ENCODE measurements at places on chromosomes 2 and 18.

GRCh38 chr2:117770730-117771129 lies 43.8 kb upstream of the DDX18 start:
- no peak for DNase-seq

- no peak for DNase-seq
Observed at GRCh38 chr18:4319738-4320677, 135.1 kb downstream of the DLGAP1 start.

DNA sequence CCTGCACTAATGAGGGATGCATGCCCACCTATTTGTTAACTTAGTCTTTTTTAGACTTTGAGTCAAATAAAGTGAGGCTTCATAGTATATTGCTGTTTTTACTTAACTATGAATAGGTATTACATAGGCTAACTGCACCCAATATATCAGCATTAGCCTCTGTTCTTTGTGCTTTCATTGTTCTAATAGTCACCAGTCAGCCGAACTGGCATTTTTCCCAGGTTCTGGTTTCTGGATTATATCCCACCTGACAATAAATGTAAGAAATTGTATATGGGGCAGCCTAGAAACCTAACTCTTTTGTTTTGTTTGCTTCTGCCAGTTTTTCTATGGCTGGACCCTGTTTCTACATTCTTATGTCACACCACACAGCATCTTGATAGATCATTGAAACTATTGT lies 1672.4 kb upstream of the LRRTM1 start:
- no peak for DNase-seq

GRCh38 chr2:169468841-169469240 lies 10.5 kb upstream of the BBS5 start:
- DNase-seq = no peak

GRCh38 chr2:140600116-140600515 lies 1530.7 kb downstream of the LRP1B start:
- DNase-seq = no peak

- no peak for DNase-seq
Observed at GRCh38 chr2:17313261-17313660, 205.0 kb downstream of the RAD51AP2 start.

DNA sequence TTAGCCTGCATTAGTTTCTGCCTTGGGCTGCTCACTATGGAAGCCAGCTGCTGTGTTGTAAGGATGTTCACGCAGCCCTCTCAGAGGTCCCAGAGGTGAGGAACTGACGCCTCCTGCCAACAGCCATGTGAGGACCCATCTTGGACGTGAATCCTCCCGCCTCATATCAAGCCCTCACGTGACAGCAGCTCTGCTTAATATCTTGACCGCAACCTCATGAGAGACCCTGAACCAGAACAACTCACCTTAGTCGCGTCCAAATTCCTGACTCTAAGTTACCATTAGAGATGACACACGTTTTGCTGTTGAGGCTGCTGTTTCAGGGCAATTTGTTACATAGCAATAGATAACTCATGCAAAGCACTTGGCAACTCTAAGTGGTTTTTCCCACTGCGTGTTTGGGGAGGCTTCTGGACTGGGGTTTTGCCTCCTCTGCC lies 97.7 kb downstream of the TMEM17 start:
- no peak for DNase-seq

DNA sequence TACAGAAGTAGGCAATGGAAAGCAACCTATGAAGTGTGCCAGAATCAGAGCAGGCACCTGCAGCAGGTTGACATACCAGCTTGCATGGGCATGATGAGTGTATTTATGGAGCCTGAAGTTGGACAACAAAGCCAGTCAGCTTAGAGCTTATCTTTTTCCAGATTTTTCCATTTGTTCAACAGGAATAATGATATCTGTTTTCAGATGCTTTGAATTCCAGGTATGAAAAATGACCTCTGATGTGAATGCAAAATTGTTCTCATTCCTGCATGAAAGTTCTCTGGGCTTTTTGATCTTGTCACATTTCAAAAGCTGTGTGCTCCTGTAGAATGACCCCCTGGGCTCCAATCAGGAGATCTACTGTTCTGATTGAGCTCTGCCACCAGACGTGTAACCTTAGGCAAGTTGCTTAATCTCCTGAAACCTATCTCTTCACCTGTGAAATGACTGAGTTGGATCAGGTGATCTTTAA lies 38.2 kb upstream of the VIT start:
- DNase-seq = peak; percentile 17

- no peak for DNase-seq
Observed at GRCh38 chr2:28163028-28163427, 229.6 kb upstream of the FOSL2 start.

- DNase-seq = no peak
Observed at GRCh38 chr18:48619501-48619900, 80.7 kb downstream of the CTIF start.

DNA sequence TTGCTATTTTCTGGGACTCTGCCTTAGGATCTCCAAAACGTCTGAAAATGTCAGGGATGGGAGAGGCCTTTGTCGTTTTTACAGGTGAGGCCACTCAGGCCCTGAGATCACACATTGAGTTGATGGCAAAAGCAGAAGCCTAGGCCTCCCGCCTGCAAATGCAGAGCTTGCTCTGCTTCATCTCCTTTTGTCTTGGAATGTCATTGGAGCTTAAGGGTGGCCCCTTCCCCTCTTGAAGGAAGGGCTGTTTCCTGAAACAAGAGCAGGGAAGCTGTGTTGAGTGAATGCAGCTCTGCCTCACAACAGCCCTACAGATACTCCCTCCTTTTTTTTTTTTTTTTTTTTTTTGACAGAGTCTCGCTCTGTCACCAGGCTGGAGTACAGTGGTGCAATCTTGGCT lies 123.5 kb downstream of the GLI2 start:
- peak; percentile 87 for DNase-seq

DNA sequence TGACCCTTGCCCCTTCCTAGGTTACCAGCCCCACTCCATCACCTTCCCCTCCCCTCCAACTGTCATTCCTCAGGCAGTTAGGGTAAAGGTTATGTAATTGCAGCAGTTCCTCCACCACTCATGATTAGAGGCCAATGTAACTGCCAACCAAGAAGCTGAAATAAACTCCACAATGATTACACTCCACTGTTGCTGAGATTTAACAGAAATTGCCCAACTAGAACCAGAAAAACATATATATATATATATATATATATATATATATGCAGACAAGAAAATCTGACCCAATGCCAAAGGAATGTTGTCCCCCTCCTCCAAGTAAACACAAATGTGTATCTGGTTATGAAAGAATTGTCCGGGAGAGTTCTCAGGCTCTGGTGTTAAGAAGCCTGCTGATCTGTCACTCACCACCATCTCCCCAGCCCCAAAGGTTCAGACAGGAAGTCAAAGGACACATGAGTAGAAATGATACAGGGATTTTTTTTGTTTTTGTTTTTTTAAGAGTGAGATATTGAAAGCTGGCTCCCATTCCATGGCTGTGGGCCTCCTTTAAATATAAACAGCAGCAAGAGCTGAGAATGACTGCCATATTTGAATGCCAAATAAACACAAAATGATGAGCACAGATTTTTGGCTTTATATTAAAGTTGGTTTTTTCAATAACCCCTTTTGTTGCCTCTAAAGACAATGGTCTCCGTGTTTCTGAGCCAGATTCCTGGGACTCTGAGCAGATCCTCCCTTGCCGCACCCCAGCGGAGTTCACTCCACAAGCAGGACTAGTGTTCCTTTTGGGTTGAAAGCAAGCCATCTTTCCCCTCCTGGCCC lies 127.2 kb upstream of the MAPRE2 start:
- peak; percentile 18 for DNase-seq

DNA sequence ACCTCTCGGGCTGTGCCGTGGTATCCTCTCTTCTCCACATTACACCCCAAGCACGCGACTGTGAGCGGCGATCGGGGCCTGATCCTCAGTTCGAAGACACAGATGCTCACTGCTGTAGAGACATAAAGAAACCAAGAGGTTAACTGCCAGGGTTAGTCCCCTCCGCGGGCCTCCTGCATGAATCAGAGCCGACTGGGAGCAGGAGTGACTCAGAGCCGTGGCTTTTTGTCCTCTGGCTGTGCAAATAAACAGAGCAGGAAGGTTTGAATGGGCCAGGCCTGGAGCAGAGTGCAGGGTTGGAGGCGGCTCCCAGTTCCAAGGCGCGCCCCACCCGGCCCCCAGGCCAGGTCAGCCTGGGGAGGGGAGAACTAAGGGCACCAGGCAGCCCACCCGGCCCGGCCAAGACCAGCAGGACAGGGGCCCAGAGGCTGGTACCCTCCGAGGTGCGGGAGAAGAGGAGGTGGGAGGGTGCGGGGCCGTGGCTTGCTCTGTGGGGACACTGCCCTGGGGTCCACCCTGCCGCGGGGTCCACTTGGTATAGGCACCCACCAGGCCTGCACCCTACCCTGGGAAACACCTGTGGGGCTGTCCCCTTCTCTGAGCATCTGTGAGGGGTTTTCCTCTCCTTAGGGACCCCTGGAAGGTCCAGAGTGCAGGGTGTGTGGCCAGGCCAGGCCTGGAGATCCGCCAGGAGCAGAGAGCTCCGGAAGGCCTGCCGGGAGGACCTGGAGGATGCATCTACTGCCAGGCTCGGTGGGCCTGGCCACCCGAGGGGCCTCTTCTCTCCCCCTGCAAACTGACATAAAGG lies 16.5 kb downstream of the TWIST2 start:
- peak; percentile 96 for DNase-seq

- peak; percentile 16 for DNase-seq
Observed at GRCh38 chr18:42274488-42275137, 319.6 kb downstream of the PIK3C3 start.

DNA sequence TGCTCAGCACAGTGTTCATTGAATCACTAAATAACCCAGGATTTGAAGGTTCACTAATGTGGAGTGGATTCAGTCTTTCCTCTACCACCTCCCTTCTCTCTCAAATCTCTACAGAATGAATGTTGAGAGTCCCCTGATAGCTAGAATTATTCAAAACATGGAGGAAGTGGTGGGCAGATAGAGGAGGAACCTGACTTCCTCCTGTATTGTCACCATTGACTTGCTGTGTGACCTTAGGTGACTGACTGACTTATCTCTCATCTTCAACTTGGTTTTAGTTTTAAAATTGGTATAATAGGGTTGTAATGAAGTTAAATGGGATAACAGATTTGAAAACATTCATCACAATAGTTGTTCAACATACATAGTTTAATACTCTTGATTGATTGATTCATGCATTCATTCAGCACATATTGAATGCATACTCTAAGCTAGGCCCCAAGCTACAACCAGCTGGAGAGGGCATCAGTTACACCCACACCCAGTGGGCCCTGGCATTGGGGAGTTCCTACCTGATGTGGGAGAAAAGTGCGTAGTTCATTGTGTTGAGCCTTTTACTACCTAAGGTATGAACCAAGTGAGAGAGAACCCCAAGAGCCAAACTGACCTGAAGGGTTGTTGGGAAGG lies 96.0 kb downstream of the WDR7 start:
- no peak for DNase-seq

- DNase-seq = no peak
Observed at GRCh38 chr18:3930126-3931012, 480.4 kb downstream of the TGIF1 start.

DNA sequence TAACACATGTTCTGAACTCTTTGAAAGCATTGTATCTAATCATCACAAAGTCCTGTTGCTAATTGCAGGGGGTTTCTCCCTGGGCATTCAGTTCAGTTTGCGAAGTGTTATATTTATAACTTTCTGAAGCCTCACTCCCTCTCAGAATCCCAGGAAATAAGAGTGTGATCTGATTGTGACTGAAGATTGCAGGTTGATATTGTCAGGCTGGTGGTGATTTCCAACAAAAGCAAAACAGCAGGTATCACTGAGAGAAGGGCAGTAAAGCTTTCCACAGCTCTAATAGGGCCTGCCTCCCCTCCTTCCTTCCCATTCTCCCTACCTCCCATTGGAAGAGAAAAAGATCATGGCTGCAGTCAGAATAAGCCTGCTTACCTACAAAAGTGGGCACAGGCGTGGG lies 466.7 kb upstream of the FSHR start:
- no peak for DNase-seq

DNA sequence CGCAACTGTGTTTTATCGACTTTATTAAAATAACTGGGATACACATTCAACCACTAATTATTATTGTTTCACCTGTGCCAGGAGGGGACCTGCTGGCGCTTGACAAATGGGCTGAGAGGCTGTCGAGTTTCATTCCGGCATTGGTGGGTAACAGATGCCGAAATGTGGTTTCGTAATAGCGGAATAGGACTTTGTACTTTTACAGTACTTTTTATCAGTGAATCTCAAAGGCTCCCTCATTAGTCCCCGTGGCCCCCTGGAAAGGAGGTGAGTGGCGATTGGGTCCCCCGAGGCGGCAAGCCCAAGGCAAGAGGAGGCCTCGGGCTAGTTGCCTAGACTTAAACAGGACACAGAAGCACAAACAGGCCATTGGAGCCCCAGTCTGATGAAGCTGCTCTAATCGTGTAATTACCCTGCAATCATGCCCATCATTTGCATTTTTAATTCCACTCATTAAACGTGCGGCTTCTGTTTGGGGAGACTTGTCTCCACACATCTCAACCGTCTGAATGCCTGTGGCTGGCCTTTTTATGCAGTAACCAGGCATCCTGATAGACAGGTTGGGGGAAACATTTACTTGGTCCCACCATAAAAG lies 193.2 kb downstream of the INO80D start:
- DNase-seq = no peak

GRCh38 chr18:76376668-76377358 lies 118.2 kb downstream of the ZNF516 start:
- DNase-seq = no peak

DNA sequence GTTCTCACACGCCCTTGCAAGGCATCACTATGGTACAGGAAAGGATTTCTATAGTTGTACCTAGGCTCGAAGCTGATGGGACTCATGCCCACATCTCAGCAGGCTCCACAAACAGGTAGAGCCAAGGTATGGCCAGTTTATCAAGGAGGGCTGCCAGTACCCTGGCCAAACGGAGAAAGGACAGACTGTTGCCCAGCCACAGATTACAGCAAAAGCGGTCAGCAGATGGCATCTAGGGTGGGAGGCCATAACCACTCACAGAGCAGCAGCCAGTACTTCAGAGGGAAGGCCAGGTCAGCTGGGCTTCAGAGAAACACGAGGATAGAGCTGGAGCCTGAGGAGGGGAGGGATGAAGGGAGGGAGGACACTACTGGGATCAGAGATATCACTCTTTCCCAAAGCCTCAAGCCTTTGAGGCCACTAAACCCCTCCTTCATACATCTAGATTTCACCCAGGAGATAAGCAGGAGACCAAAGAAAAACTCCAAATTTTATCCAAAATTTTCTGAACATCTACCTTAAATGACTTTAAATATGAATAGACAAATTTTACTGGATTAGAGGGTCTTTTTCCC lies 904.2 kb upstream of the NXPH2 start:
- DNase-seq = peak; percentile 8

- no peak for DNase-seq
Observed at GRCh38 chr2:152395103-152395502, 60.1 kb downstream of the FMNL2 start.

All from ELF-1 (cell line).